ENCODE measurements at places on chromosomes 3 and 15.

DNA sequence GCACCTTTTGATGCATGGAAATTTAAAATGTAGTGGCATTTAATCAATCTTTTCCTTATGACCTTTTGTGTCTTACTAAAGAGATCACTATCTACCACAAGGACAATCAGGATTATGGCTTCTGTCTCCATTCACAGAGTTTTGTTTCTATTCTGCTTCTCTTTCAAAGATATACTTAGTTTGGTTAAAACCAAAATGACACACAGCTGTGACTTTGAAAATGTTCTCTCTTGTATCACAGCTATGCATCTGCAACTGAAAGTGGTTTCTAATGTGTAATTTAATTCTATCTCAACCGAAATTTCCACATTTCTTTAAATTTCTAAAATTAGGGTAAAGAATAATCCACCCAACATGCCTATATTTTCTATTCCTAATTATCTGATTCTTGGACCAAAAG is 27.7 kb downstream of the HLTF start:
- DNase-seq: no peak

DNA sequence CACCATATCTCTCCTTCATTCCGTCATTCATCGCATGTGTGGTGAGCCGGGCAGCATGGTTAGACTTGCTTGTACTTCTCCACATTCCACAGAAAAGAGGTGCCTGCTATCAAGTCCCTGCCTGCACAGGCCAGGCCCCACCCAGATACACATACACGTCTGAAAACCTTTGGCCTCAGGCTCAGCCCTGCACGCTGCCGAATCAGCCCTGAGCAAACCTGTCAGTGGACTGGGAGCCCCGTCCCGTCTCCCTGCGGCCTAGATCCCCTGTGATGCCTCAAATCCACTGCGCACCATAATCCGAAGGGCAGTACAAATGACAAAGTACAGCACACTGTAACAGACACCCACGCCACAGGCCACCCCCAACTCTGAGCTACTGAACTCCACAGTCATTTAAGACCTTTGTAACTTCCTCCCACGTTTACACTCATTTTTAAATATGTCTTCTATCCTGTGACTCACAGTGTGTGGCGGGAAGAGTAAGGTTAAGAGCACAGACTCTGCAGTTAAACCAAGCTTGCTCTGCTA is 67.1 kb downstream of the MB21D2 start:
- no peak for DNase-seq

GRCh38 chr15:66855041-66855440 is 153.0 kb downstream of the SMAD6 start:
- DNase-seq: no peak

GRCh38 chr3:5298453-5298852 is 110.9 kb downstream of the EDEM1 start:
- DNase-seq: no peak

GRCh38 chr3:9888540-9888939 is 1.9 kb upstream of the JAGN1 start:
- no peak for DNase-seq

GRCh38 chr3:52094571-52095485 is 38.5 kb upstream of the DUSP7 start:
- DNase-seq: no peak

- no peak for DNase-seq
Measured at GRCh38 chr3:47978386-47978785, 37.8 kb downstream of the MAP4 start.

DNA sequence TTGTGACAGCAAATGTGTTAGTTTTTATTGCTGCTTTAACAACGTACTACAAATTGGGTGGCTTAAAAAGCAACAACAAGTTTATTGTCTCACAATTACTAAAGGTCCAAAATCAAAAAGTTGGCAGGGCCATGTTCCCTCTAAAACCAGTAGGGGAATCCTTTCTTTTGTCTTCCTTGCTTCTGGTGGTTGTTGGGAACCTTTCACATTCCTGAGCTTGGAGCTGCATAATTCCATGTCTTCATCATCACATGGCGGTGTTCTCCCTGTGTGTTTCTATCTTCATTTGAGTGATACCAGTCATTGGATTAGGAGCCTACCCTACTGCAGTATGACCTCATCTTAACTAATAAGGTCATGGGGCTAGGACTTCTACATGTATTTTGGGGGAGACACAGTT is 7.4 kb downstream of the SPRED1 start:
- no peak for DNase-seq

DNA sequence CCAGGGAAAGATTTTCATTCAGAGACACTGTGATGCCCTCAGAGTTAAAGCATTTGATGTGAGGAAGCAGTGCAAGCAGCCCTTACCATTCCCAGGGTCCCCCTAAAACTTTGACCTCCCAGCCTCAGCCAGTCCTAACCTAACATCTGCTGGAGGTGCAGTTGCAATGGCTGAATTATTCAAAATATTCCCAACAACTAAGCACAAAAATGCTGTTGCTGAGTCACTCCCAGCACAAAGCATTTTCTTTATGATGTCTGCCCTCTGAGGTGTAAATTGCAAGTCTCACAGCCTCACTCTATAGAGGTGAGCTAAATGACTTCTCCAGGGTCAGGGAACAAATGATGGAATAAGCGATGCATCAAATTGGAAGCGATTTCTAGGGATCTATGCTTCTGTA is 6.4 kb upstream of the REC114 start:
- no peak for DNase-seq

DNA sequence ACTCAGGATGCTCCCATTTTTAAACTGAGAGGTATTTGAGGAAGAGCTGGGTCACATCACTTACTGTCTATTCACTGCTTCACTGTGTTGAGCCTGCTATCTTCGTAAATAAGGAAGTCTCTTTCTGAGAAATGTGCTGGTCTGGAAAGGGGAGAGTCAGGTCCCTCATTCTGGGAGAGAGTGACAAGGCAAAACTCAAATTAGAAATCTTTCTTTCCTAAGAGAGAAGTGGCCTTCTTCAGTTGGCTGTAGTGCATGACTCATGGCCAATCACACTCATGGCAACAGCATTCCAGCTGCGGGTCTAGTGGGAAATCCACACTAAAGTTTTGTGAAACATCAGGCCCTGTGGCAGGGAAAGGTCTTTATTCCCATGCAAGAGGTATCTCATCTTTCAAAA is 11.5 kb upstream of the TIMP4 start:
- no peak for DNase-seq
